Activated T-cell treated with anti-CD3 and anti-CD28 coated beads, Interleukin-2, amount 50 U/mL, for 72 hours (primary cell): ENCODE measurements at places on chromosomes 3 and 15. TPM values are rescaled to one million over a fixed set of nuclear protein-coding genes. Genes with fewer than 3 reads are reported as not detected.
A peak's percentile ranks its signal among the peaks of the same experiment; 100 is the strongest.

DNA sequence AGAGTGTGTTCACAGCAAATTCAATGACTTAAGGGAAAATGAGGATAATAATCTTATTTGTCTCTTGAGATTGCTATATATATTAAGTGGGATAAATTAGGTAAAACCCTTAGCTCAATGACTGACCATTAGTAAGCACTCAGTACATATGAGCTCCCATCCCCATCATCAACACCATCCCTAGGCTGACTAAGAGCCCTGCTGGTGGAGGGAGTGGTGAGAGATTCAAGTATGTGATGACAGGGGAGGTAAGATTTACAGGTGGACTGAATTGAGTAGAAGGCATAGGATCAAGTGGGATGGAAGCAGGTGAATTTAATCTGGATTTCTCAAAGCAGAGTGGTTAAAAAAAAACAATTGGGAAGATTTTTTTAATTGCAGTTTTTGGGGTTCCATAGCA is 21.0 kb upstream of the LRRN1 start:
- no peak overlapping the region for H3K27ac ChIP-seq
- no peak overlapping the region for H3K4me3 ChIP-seq
- no peaks in the 10 kb centered on the region for H3K36me3 ChIP-seq

GRCh38 chr3:3196148-3196861 is 16.8 kb upstream of the CRBN start:
- no peaks in the 10 kb centered on the region for H3K27me3 ChIP-seq
- no peak overlapping the region for H3K4me3 ChIP-seq
- DNase-seq = no peak
- H3K4me1 ChIP-seq = peaks cover 30% of the 10 kb centered on the region
- H3K27ac ChIP-seq = no peak overlapping the region

- H3K27me3 ChIP-seq = no peaks in the 10 kb centered on the region
- no peak for DNase-seq
- peak overlapping the region; percentile 4 for H3K4me3 ChIP-seq
- H3K27ac ChIP-seq = peak overlapping the region; percentile 16
- no peaks in the 10 kb centered on the region for H3K36me3 ChIP-seq
These were observed 27.1 kb upstream of the GALNT15 start for GRCh38 chr3:16147220-16147994.

DNA sequence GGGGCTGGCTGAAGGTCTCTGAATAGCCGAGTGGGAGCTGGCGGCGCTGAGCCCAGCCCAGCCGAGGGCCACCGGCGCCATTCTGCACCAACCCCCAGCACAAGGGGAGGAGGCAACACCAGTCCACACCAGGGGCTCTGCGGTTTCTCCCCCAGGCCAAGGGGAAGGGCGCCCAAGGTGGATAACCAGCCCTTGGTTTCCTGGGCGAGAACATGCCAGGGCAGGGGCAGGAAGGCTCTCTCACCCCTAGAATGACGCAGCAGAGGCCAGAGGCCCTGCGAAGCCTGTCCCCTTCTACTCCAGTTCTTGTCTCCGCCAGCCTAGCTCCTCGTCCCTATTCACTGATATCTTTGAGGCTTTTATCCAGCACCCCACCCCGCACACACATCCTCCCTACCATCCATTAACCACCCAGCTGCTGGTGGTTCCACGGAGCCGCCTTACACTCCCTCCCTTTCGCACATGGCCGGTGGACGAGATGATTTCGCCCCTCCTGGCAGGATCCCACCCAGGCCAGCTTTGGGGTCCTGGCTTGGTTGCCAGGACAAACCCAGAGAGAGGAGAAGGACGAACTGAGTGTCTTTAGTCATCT is 1.3 kb downstream of the RBPMS2 start:
- H3K4me3 ChIP-seq = peak overlapping the region; percentile 41
- H3K36me3 ChIP-seq = peaks cover 1% of the 10 kb centered on the region

TBC1D2B gene
- total RNA-seq = 75.0 TPM

DNA sequence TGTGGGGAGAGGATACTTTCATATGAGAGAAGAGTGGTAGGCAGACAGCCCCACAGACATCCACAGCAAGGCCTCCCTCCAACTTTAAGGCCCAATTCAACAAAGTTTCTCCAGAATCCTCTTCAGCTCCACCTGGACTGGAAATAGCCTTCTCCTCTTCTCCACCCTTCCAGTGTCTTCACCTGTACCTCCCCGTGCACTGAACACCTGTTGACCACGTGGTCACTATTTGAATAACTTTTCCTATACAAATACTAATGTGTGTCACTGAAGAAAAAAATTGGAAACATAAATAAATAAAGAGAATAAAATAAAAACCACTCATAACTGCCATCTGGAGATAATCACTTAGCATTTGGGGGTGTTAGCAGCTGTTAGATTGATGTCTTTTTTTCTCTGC is 52.9 kb downstream of the CCNL1 start:
- no peak for DNase-seq
- H3K27ac ChIP-seq = no peak overlapping the region
- H3K36me3 ChIP-seq = no peaks in the 10 kb centered on the region
- H3K4me3 ChIP-seq = no peak overlapping the region
- peaks cover 43% of the 10 kb centered on the region for H3K4me1 ChIP-seq

DNA sequence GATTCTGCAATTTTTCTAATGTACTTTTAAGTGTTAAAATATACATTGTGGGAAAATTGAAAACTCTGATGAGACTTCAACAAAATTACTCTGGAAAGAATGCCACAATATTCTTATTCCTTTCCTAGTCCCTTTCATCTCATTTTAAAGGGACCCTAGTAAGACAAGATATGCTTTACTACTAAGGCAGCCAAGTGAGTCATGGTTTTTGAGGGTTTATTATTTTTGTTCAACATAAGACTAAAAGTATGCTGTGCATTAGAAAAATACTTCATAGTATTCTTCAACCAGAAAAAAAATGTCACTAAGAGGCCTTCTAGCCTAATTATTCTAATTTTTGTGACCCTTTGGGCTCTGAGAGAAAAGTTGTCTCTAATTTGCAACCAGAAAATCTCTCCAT is 7.4 kb downstream of the IL12A start:
- no peak for DNase-seq
- no peak overlapping the region for H3K4me3 ChIP-seq
- no peaks in the 10 kb centered on the region for H3K4me1 ChIP-seq
- H3K27ac ChIP-seq = no peak overlapping the region
- H3K36me3 ChIP-seq = no peaks in the 10 kb centered on the region
